ENCODE measurements at places on chromosomes 7 and 10.

- DNase-seq: no peak
Measured at GRCh38 chr7:1850976-1851571, 181.0 kb downstream of the ELFN1 start.

DNA sequence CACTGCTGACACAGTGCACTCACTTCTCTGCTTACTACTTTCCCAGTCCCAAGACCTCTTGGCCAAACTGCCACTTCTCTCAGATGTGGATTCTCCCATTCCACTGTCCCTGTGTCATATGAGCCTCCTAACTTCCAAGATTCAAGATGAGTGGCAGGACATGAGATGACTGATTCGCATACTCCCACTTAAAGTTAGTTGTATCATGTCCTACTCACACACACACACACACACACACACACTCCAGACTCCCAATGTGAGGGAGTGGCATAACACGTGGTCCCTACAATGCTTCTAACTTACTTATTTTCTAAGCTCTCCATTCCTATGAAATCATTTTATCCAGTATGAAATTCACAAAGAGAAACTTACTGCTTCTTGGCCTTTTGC lies 67.0 kb upstream of the CAV2 start:
- DNase-seq: no peak

GRCh38 chr10:103281753-103282152 lies 4.8 kb downstream of the INA start:
- no peak for DNase-seq

DNA sequence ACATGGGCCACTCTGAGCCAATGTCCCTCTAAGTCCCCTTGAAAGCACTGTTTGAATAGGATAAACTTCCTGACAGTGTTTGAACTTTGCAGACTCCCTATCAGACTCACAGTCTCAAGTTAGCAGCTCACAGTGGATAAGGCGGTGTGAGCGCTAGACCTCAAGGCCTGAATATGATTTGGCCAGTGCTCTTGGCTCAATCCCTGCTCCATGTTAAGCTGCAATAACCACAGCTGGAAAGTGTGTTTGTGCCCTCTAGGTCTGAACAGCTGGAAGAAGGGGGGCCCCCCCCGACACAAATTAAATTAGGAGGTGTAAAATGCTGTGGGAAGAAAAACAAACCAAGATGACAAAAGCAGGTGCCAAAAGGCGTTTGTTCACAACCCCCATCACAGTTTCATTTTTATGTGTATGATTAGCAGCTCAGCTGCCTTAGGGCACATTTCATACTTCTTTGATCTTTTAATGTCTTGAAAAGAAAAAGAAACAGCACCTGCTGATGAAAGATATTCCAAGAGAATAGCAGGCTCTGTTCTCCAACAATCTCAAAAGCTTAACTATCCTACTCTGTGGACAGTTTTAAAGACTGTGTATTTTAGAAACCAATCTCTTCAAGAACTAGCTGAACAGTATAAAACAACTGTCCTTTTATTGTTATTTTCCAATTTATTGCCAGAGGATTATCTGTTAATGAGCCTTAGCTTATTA lies 167.6 kb downstream of the SNX13 start:
- DNase-seq: no peak

Data from GM12892 (cell line).